Vein endothelial cell (primary cell): ENCODE measurements at places on chromosomes 6 and 20. TPM values are rescaled to one million over a fixed set of nuclear protein-coding genes. Genes with fewer than 3 reads are reported as not detected.

The CNPY3 gene
- 24.6 and 28.4 TPM in 2 replicates for total RNA-seq

The RSPO4 gene
- not detected in 2 replicates for total RNA-seq

The SLC22A3 gene
- total RNA-seq = not detected in 2 replicates

The MOG gene
- not detected in 2 replicates for total RNA-seq

The ARMH2 gene
- not detected in 2 replicates for total RNA-seq

The SLC22A1 gene
- total RNA-seq = 0.19 and 0.65 TPM in 2 replicates

The SDCBP2 gene
- total RNA-seq = 4.9 and 6.2 TPM in 2 replicates

The ZNF451 gene
- total RNA-seq = 76.8 and 78.6 TPM in 2 replicates

The RCAN2 gene
- 0.33 and 1.5 TPM in 2 replicates for total RNA-seq

The C20orf202 gene
- 0.33 TPM in 1 of 2 replicates, not detected in the other for total RNA-seq

The TBX18 gene
- 1.6 and 7.5 TPM in 2 replicates for total RNA-seq

The CCR6 gene
- not detected in 2 replicates for total RNA-seq

The RPN2 gene
- 240 and 285 TPM in 2 replicates for total RNA-seq

The FAM209B gene
- not detected in 2 replicates for total RNA-seq

The ERVFRD-1 gene
- total RNA-seq = not detected in 2 replicates

The MATN4 gene
- 0.33 TPM in 1 of 2 replicates, not detected in the other for total RNA-seq

The CEP162 gene
- total RNA-seq = 6.5 and 8.0 TPM in 2 replicates

The PRR18 gene
- not detected in 2 replicates for total RNA-seq

The C20orf96 gene
- 2.9 and 4.8 TPM in 2 replicates for total RNA-seq

The SLC35F1 gene
- total RNA-seq = under 0.01 TPM in 1 of 2 replicates, not detected in the other

The ENPP4 gene
- 6.2 and 8.0 TPM in 2 replicates for total RNA-seq

The MLN gene
- total RNA-seq = not detected in 2 replicates

The CYB5R4 gene
- 5.9 and 7.6 TPM in 2 replicates for total RNA-seq

The ADGB gene
- total RNA-seq = not detected in 2 replicates

The PHACTR1 gene
- total RNA-seq = 13.1 and 13.4 TPM in 2 replicates

The CST4 gene
- total RNA-seq = not detected in 2 replicates

The FAM83B gene
- total RNA-seq = not detected in 2 replicates

The PPP1R14C gene
- total RNA-seq = not detected in 2 replicates

The IL17F gene
- not detected in 2 replicates for total RNA-seq

The XKR7 gene
- total RNA-seq = not detected in 2 replicates

The THEMIS gene
- total RNA-seq = not detected in 2 replicates

The GSTA2 gene
- not detected in 2 replicates for total RNA-seq

The CCDC170 gene
- under 0.01 and 0.57 TPM in 2 replicates for total RNA-seq
